ENCODE measurements at places on chromosomes 11 and 22.

GRCh38 chr11:109085708-109086373 lies 336.1 kb upstream of the C11orf87 start:
- no peak for DNase-seq

- DNase-seq: no peak
These were observed 118.2 kb upstream of the SLC5A12 start for GRCh38 chr11:26839911-26840698.

- DNase-seq: no peak
These were observed 89.0 kb upstream of the VPREB1 start for GRCh38 chr22:22155607-22156006.

- no peak for DNase-seq
These were observed 25.8 kb downstream of the RSPH14 start for GRCh38 chr22:23115825-23116494.

DNA sequence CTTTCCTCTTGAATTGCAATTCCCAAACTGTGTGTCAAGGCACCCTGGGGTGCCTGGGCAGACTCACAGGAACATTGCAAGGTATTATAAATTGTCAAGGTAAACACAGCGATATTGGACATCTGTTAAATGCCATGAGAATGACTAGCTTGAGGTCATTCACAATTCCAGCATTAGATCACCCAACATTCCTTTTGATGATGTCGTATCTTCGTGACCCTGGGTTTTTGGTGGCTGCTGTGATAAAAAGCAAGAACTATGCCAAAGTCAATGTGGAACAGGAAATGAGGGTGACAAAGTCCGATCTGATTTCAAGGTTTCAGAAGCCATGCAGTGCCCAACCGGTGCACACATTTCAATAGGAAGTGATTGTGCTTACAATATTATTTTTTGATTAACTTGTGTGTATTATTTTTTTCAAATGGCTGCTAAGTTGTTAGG lies 458.4 kb downstream of the MIAT start:
- DNase-seq: no peak

DNA sequence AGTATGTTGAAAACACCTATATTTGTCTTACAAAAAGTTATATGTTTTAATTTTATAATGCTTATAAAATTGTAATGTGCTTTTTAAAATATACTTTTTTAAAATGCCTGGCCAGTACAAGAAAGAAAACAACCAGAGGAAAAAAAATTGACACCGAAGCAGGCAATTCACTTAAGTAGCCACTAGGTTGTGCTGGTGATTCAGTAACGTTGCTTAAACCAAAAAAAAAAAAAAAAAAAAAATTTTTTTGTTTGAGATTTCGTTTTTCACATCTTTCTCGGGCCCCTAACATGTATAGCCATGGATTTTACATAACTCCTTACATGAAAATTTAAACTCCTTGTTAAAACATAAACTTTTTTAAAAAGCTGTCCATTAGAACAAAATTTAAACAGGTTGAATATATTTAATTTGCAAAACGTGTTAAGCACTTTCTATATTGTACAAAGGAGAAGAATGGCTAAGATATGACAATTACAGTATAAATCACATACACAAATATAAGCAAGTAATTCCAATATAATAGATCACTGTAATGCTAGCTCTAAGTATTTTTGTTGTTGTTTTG lies 9.2 kb downstream of the OR8B4 start:
- no peak for DNase-seq

DNA sequence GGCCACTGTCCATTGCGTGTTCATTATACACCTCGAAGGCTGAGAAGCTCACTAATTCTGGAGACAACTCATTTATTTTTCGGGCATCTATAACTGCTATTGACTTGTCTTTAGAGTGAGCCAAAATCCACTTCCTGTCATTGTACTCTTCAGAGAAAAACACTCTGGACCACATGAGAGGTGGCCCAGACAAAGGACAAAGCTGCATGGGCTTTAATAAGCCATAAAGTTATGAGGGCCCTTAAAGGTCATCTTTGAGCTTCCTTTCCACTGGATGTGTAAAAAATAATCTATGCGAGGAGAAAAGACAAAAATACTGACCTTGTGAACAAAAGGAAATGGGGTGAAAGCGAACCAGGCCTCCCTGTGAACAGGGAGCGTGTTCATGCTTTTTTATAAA lies 63.5 kb upstream of the ZC3H12C start:
- no peak for DNase-seq

GRCh38 chr11:121576531-121576930 lies 123.8 kb upstream of the SORL1-AS1 start:
- no peak for DNase-seq

DNA sequence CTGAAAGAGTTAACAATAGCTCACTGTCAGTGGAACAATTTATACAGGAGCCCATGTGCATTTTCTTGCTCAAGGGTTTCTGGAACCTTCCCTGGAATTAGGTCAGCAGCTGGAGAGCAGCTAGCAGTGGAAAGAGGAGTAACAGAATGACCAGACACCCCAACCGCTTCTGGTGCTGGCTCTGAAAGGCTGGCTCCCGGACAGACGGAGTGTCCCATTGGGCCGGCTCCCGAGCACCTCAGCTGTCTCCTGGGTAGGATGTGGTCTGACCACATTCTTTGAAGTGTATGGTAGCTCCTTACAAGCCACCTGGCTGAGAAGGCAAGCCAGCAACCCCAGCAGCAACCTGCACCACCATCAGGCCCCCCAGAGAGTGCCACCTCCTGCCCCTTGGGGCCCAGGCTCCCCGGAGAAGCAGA lies 44.7 kb downstream of the ABTB2 start:
- DNase-seq: no peak

DNA sequence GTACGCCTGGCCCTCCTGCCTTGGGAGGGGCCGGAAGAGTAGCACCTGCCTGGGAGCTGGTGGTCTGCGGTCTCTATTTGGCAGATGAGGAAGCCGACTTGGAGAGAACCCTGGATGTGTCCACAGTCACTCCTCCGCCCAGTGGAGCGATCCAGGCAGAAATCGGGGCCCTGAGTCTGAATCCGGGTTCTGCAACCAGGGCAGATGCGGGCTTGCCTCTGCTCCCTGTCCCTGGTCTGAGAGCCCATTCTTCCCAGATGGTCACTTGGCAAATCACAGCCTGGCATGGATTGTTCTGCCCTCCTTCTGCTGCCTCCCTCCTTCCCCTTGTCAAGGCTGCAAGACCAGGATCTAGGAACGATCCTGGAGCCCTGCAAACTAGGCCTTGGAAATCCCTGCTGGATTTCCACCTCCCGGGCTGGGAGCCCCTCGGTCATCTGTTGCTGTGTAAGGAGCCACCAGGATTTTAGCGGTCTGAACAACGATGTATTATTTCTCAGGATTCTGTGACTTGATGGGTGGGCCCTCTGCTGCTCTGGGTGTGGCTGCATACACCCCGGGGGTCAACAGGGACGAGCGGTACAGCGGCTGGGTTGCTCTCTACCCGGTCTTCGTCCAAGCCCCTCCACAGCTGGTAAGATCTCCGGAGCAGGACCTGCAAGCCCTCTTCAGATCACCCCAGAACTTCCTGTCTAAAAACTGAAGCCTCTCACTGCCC lies 2.0 kb upstream of the ASCL2 start:
- DNase-seq: no peak

DNA sequence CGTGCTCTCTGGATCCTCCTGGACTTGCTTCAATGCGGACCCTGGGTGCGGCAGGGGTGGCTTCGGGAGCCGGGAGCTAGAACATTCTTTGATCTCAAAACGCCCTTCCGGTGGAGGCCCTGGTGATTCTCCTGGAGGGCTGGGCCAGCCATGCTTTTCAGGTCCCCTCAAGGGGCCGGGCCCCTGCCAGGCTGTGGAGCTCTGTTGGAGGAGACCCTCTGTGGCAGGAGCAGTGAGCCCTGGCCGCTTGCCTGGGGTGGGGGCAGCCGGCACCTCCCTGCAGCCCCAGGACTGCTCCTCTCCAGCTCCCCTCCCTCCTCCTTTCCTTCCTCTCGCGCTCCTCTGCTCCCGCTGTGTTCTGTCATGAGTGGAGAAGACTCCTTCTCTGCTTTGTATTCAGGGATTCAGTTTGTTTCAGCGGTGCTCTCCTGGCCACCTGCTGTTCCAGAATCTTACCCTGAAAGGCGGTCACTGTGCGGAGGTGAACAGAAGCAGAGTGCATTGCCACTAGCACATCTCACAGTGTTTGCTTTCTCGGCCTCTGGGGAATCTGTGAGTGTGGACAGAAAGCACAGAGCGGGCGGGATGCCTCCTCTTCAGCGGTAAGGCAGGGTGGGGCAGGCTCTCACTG lies 289.1 kb downstream of the TBC1D22A start:
- DNase-seq: no peak

DNA sequence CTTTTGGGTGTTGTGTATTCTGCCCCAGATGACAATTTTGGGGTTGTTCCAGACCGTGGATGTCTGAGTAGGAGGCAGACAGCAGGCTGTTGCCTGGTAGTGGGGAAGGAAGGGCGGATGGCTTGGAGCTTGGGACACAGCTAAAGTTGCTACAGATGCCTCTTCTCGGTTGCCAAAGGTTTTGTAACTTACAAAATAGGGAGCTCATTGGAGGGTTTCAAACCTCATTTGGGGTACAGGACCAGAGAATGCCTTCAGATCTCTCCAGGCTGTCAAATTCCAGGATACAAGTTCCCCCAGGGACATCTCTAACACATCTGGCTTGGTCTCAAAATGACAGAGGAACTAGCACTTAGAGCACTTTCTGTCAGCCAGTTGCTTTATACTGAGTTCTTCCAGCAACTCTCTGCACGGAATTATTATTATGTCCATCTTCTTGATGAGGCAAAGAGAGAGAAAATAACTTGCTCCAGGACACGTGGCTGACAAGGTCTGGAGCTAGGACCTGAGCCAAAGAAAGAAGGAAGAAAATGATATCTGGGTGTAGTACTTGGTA lies 56.0 kb downstream of the SLC1A2 start:
- DNase-seq: no peak

DNA sequence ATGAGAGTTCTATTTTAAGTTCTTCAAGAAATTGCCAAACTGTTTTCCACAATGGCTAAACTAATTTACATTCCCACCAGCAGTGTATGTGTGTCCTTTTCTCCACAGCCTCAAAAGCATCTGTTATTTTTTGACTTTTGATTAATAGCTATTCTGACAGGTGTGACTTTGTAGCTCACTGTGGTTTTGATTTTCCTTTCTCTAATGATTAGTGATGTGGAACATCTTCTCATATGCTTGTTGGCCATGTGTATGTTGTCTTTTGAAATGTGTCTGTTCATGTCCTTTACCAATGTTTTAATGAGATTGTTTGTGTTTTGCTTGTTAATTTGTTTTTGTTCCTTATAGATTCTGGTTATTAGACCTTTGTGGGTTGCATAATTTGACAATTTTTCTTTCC lies 18.0 kb upstream of the RAB38 start:
- no peak for DNase-seq

- DNase-seq: no peak
These were observed 3.6 kb downstream of the ZFP91 start for GRCh38 chr11:58582437-58582836.

DNA sequence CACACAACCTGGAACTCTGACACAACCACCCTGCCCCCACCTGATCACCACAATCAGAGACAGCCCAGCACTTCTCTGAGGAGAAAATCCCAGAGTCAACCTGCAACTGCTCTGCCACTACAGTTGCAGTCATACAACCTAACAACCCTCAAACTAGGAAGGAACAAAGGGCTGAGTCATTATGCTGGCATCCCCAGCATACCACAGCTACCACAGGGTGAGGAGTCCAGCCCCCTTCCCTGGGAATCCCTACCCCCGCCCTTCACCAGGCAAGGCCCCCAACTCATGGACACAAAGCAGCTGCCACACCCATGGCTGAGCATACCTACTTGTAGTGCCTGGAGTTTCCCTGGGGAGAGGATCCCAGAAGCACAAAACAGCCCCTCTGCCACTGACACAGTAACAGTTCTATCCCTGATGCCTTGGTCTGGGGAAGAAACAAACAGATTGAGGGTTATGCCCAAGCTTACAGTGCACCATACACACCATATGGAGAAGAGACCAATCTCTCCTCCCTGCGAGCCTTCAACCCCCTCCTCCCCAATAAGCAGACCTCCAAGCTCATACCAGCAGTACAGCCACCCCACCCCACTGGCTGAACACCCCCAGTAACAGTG lies 68.5 kb upstream of the C11orf58 start:
- DNase-seq: no peak

- peak; percentile 83 for DNase-seq
These were observed 295.5 kb downstream of the ETS1 start for GRCh38 chr11:128291835-128292234.

DNA sequence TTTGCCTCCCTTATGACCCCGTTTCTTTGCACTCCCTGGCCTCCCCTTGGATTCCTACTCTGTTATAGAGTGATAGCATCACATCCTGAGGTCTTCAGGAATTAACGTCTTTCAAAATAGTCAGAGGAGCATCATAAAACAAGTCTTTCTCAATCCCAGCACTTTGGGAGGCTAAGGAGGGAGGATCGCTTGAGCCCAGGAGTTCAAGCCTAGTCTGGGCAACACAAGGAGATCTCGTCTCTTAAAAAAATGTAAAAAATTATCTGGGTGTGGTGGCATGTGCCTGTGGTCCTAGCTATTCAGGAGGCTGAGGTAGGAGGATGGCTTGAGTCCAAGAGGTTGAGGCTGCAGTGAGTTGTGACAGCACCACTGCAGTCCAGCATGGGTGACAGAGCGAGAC lies 68.7 kb upstream of the AMPD3 start:
- DNase-seq: no peak

- DNase-seq: no peak
These were observed 197.2 kb upstream of the PITPNB start for GRCh38 chr22:28116219-28116673.

GRCh38 chr11:100220801-100221200 lies 466.3 kb upstream of the ARHGAP42 start:
- no peak for DNase-seq

DNA sequence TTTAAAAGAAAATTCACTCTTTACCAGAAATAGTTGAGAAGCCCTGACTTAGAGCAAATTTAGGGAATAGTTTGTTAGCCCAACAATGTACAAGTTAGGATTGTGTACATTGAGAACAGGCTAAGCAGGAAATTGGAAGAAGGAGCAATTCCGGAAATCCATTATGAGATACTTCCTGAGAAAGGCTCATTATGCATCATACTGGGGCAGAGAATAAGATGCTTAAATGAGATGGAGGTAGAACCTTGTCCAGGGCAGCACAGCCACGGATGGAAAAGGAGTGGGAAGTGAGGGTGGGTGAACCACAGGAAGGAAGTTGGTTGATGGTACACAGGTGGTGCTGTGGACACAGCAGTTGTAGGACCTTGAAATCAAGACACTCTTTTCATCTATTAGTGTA lies 180.2 kb downstream of the PGR start:
- DNase-seq: no peak

DNA sequence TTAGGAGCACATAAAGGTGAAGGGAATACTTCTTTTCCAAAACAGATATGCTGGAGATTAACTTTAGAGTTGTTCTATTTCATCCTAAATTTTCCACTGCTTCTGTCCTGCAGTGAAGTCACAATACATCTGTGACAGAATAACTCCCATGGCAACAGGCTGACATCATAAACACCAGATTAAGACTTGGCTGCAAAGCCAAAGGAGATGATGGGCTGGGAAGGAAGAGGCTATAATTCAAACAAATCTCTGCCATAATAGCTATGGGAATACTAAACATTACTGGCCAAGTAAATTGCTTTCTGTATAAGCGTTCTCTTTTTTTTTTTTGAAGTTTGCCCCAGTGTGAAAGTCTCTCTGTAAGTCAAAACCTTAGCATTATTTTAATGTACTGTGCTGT lies 107.7 kb downstream of the CADM1 start:
- no peak for DNase-seq

- DNase-seq: no peak
These were observed 628.7 kb downstream of the NTM start for GRCh38 chr11:131999084-131999483.

Data from activated effector memory CD4-positive, alpha-beta T cell treated with anti-CD3 and anti-CD28 coated beads, Interleukin-2, amount 50 U/mL, for 16 hours (primary cell).